ENCODE measurements at places on chromosomes 6 and 20.

DNA sequence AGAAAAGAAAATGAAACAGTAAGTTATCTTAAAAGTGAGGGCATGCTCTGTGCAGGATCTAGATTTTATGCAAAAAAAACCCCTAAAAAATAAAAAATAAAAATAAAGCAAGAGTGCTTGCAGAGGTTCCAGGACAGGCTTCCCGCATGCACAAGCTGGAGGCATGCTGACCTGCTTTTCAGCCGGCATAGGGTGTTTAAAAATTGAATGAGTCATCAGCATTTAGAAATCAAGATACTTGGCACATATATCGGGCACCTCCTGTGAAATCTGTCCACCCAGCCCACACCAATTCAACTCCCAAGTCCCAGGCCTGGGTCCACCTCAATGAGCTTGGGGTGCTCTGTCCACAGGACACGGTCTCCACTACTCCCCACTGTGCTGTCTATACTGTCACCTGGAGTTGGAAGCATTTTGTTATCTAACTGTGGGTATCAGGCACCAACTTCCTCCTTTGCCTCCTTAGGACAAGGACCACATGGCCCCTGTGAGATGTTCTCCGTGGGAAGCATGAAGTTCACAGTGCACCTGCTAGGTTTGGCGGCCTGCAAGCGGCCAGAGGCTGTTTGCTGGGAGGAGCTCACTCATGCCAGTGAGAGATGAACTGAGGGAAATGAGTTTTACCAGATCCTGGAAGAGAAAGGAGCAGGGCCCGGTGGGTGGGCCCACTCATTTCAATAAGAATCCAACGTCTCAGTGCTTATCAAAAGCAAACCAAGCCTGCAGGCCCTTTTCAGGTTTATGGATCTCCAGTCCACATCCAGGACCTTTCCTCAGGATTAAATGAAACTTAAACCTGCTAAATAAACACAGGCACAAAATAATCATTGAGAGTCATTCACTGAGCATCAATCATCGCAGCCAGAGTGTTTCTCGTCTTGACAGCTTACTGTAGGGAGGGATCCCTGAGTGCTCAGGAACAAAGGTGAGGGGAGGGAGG is 121.1 kb downstream of the FOXA2 start:
- DNase-seq: no peak

GRCh38 chr20:43386878-43387277 is 70.8 kb upstream of the SRSF6 start:
- DNase-seq: no peak

GRCh38 chr20:37615340-37616109 is 78.3 kb upstream of the CTNNBL1 start:
- peak; percentile 3 for DNase-seq

DNA sequence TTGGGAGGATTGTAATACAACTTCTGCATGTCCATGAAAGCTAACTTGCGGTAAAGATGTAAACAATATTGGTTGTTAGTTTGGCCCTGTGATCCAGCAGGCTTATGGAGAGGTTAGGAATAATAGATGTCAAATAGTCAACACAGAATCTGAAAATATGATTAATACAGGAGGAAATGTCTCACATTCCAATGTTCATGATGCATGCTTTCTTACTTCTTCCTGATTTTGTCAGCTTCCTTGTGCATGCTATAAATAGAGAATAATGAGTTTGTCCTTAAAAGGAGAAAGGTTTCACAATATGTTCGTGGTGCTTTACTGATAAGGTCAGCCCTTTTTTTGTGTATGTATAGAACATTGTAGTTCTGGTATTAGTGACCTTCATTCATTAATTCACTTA is 136.7 kb downstream of the MMUT start:
- no peak for DNase-seq

DNA sequence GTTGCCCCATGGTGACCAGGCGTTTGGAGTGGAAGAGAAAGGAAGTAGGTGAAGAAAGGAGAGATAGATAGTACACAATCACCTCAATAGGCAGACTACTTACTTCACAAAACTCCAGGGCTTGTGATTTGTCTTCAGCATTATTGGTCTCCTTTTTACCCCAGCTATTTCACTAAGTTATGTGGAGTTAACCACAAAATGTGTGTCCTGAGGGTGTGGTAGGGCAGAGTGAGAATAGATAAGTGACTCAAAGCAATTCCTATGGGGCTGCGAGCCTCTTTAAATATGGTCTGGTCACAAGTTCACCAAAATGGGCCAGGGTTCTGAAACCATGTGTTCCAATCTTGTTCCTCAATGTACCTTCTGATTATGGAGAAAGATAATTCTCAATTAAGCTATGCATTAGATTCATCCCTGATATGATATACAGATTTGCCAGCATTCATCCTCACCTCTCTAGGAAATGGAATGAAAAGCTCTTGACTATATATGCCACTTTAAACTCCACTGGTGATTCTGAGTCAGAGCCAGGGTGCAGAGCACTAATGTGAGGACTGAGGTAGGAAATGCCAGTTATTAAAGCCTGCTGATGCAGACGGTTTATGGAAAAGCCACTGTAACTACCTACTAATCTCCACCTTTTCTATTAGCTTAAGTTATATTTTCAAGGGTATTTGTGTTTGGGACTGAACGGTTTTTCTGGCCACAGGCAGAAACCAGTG is 310.6 kb upstream of the MANEA start:
- no peak for DNase-seq

DNA sequence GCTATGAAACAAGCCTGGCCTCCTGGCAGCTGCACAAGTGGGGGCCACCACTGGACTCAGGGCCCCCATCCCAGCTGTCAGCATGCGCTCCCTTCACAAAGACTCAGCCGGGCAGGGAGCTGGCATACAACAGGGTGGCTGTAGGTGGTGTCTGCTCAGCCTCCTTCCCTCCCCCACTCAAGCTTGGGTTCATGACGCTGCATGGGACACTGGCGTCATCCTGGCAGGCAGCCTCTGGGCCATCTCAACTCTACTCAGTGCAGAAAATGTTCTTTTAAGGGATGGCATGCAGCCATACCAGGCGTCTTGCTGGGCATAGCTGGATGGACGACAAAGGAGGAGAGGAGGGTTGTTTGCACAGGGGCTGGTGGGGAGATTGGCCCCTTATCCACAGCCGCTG is 30.5 kb downstream of the SAYSD1 start:
- no peak for DNase-seq

Measured in activated T-helper 9 cell treated with anti-CD3 and anti-CD28 coated beads, Interleukin-2, amount 50 U/mL, for 16 hours (primary cell).